KG1 (cell line): ENCODE measurements at places on chromosomes 11 and 22.

DNA sequence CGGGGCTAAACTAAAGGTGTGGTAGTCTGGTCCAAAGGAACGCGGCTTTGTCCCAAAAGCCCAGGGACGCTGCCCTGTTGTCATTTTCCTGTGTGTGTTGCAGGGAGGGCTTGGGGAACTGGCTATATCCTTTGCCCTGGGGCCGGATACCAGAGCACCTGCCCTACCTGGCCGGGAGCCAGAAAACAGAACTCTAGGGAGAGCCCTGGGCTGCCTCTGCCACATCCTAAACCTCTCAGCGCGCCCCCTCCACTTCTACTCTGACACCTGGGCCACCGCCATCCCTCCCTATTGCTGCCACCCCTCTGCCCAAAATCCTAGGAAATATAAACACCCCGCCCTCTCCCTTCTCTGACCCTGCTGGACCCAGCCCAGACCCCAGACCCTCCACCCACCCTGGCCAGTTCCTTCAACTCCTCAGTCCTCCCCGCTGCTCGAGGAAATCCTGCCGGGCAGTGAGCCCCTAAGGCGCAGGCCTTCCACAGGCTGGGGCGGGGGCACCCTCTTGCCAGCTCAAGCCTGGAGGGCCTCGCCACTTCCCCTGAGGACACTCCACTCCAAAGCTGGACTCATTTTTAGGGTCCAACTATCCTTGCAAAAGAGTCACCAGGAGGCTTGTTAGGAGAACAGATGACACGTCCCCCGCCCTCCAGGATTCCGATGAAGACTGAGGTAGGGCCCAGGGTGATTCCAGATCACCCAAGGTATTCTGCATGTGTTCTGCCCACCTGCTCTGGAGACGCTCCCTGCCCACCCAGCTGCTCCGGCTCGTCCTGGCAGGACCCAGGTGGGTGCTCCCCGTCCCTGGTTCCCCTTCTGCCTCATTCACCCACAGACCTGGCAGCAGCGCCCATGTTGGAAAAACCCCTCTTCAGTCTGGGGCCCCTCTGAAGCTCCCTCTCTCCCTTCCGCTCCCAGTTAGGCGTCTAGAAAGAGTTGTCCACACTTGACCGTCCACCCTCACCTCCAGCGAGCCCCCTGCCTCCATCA, 12.2 kb downstream of the KCTD17 start:
- no peak for DNase-seq

DNA sequence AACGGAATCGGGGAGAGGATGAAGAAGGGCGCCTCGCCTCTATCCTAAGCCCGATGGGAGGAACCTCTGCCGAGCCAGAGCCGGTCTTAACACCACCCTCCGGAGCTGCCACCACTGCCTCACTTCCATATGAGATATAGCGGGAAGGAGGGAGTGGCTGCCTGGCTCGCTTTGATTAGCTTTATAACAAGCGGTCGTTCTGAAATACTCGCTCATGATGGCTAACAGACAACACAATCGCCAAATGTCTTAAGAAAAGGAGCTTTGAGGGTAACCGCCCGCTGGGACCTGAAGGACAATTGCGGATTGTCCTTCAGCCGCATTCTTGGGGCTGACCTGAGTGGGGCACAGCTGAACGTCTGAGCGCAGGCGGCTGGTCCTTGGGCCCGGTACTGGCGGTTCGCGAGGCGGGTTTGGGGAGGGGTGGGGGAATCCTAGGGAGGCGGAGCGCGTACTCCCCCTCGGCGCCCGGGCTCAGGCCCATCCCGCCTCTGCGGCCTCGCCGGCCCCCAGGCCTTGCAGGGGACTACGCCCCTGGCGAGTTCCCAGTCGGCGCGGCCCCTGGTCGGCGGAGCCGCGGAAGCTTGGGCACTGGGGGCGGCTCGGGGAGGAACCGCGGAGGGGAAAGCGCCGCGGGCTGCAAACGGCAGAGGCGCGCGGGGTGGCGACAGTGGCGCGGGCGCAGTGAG, at the start of gene PLAAT5:
PLAAT5 (minus strand) TSS at position 617 of the 689 bp plus-strand sequence; CDS start at position 484, 133 bp downstream.
- DNase-seq, result no peak

DNA sequence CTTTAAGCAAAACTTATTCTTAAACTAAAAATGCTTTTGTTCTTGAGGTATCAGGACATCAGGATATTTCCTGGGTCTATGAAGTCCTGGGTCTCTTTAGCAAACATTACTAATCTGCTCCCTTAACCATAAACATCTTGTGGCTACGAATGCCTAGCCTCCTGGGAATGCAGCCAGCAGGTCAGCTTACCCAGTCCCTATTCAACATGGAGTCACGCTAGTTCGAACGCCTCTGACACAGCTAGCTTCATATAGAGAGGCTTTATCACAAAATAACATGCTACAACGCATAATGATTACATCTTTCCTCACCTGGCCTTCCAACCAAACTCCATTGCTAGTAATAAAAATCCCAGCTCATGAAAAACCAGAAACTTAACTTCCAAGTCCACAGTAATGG, 17.5 kb upstream of the FIBIN start:
- DNase-seq, result no peak

DNA sequence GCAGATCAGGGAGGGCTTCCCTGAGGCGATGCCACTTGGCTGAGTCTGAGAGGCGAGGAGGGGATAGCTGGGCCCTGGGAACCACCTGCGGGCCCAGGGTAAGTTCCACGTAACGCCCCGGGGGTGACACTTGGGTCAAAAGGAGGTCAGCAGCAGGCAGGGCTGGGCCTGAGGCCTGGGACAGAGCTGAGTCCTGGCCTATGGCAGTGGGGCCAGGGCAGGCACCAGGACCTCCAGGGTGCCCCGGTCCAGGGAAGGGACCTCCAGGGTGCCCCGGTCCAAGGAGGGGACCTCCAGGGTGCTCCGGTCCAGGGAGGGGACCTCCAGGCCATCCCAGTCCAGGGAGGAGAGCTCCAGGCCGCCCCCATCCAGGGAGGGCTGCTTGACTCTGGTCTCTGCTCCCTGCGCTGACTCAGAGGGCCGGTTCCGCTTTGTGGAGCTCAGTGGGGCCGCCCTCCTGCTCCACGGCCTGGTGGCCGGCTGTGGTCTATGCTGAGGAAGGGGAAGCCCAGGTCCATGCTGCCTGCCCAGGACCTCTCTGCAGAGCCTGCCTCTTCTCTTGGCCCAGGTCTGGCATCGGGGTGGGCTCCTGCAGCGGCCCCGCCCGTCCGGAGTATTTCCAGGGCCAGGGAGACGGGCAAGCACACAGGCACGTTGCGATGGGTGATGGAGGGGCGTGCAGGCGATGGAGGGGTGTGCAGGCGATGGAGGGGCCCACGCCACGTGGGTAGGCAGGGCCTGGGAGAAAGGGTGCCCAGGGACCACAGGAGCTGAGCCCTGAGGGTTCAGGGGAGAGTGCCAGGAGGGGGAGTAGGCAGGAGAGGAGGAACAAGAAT, 19.5 kb upstream of the WNT7B start:
- no peak for DNase-seq

DNA sequence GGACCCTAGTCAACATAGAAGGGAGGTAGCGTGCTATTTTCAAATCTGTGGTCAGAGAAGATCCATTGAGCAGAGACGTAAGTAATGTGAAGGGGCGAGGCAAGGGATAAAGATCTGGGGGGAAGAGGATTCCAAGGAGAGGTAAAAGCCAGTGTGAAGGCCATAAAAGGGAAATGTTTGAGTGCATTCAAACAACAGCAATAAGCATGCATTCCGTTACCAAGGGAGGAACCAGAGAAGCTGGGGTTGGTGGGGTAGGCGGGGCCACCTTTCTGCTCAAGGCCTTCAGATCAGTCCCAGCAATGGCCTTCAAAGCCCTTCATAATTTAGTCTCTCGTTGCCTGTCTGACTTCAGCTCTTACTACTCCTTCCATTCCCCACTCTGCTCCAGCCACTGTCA, 18.4 kb upstream of the SMPD1 start:
- DNase-seq, result no peak

- no peak for DNase-seq
These were observed 785 bp upstream of the SUSD2 start for GRCh38 chr22:24180316-24181087.

DNA sequence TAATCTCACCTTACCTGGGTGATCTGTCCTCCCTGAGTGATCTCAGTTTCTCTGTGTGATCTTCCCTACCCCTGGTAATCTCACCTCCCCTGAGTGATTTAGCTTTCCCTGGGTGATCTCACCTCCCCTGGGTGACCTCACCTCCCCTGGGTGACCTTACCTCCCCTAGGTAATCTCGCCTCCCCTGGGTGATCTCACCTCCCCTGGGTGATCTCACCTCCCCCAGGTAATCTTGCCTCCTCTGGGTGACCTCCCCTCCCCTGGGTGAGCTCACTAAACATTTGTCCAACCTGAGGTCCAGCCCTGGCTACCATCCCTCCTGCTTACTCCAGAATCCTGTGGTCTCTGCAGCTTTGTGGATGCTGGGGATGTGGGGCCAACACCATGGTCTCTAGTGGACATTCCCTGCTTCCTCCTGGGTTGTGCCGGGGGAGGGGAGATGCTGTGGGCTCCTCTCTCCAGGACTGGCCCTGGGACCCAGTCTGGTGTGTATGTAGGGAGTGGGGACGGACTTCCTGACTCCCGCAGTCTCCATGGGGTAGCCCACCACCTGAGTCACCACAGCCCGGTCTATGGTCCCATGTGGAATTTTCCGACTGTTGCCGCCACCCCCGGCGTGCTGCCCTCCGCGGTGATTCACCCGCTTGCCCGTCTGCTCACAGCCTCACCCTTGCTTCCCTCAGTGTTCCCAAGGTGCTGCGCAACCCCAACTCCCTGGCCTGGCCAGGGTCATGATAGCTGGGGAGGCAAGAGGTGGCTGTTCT, 9.9 kb downstream of the LSP1 start:
- DNase-seq, result no peak

DNA sequence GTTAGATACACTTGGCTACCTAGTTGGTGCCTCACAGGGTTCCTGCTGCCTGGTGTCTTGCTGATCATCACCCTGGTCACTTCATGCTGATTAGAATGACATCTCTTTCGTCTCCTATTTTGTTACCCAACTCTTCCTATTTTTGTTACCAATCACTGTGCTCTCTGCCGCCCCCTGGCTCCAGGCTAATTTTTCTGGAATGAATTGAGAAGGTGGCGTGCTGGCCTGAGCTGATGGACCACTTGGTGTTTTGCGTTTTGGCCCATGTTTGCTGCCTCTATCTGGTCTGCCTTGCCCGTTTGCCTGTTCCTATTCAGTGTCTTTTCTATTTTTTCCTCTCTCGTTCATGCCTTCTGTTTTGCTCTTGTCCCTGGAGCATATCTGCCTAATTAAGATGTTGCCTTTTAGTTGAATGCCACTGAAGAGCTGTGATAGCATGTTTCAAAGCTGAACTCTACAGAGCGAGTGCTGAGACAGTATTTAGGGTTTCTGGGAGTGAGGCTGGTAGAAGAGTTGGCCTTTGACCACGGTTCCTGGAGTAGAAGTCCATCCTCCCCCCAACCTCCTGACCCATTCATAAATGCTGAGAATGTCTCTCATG, 5.9 kb upstream of the ATF4 start:
- peak; percentile 59 for DNase-seq

- no peak for DNase-seq
These were observed 15.4 kb upstream of the GDPD4 start for GRCh38 chr11:77316733-77317342.

DNA sequence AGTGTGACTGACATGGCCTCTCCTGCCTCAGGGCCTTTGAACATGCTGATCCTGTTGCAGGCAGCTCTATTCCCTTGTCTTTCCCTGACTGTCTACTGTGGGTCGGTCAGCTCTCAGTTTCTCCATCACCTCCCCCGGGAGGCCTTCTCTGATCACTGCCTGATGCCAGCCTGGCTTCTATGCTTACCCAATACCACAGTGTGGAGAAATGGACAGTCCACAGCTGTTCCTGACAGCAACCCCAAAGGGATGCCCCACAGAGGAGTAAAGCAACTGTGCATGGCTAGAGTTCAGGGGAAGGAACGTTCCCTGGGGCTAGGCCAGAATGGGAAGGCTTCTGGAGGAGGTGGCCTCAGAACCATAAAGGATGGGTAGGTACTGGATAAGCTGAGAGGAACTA, 354.3 kb downstream of the MIAT start:
- DNase-seq, result no peak

DNA sequence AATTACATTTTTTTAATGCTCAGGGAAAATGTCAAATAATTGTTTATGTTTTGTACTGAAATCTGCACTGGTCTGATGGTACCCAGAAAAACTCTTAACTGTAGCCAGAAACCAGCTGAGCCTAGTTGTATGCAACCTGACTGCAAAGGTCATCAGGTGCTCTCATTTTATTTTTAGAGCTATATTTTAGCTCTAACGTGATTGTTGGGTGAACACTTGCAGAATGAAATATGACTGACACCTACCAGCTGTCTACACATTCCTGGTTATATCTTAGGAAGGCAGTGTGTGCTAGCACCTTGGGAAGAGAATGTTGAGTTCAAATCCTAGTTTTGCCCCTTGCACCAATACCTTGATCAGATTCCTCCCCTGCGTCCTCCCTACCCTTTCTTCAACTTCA, 23.6 kb downstream of the PTPRJ start:
- no peak for DNase-seq

GRCh38 chr22:21641789-21642583, at the start of gene SDF2L1:
Gene SDF2L1, plus strand, starts transcription at chr22:21642302. Its CDS starts 35 bp downstream, at chr22:21642337.
- DNase-seq, result peak; percentile 94

- no peak for DNase-seq
These were observed 19.3 kb downstream of the ZC3H12C start for GRCh38 chr11:110112457-110112856.

- no peak for DNase-seq
These were observed 46.9 kb downstream of the C22orf31 start for GRCh38 chr22:29014773-29015172.

DNA sequence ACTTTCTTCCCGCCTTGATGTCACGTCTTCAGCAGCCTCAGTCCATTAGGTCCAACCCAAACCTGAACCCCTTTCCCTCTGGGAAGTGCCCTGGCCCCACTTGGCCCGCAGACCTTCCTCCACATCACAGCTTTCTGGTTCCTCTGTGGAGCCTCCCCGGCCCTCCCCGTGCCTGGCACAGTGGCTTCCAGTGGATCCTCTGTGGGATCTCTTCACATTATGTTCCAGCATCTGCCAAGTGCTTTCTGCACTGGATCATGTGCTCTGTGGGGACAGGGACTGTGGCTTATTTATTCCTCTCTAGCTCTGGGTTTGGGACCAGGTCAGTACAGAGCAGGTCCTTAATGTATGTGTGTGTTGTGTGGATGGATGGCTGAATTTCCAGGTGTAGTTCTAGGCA, 30.9 kb downstream of the POLR3H start:
- no peak for DNase-seq

- no peak for DNase-seq
These were observed 987 bp downstream of the C1QTNF6 start for GRCh38 chr22:37186997-37187522.
